Lower lobe of right lung (tissue), 2 donors: ENCODE measurements at places on chromosomes 13 and 19. TPM values are rescaled to one million over a fixed set of nuclear protein-coding genes. Genes with fewer than 3 reads are reported as not detected.

GRCh38 chr19:35174226-35174625, 19.7 kb downstream of the FXYD5 start:
- no peak for DNase-seq

Gene ZNF444
- 38.7 TPM for total RNA-seq

Gene ASF1B
- 2.6 TPM for total RNA-seq

- DNase-seq, result no peak
Observed at GRCh38 chr13:20405691-20406090, 120.0 kb downstream of the CRYL1 start.

- no peak for DNase-seq
Observed at GRCh38 chr19:33580645-33581037, 41.1 kb upstream of the CHST8 start.

Gene POU2F2
- 6.1 TPM for total RNA-seq

Gene HIF3A
- 64.1 TPM for total RNA-seq

Gene PEX11G
- 3.8 TPM for total RNA-seq

GRCh38 chr19:53773999-53774398, 50.1 kb downstream of the NLRP12 start:
- DNase-seq, result no peak

DNA sequence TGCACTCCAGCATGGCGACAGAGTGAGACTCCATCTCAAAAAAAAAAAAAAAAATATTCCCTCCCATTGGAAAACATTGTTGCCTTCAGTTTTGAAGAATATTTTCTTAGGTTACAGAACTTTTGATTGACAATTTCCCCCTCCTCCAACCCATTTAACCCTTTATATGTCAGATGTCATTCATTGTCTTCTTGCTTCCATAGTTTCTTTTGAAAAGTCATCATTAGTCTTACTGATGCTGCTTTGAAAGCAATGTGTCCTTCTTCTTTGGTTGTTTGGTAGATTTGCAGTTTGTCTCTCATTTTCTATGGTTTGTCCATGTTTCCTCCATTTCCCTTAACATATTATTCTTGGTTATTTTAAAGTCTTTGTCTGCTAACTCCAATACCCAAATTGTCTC, 25.4 kb downstream of the ZNF558 start:
- DNase-seq, result no peak

DNA sequence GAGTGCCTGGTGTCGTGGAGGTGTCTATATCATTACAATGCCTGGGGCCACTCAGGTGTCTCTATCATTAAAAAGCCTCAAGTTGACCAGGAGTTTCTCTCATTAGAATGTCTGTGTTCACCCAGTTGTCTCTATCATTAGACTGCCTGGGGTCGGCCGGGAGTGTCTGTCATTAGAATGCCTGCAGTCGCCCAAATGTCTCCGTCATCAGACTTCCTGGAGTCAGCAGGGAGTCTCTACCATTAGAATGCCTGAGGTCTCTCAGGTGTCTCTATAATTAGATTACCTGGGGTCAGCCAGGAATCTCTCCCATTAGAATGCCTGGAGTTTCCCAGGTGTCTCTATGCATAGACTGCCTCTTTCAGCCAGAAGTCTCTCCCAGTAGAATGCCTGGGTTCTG, 1477.6 kb downstream of the UQCRFS1 start:
- no peak for DNase-seq
